ENCODE measurements at places on chromosomes 6 and 20.

GRCh38 chr6:163263998-163264661 lies 150.4 kb upstream of the QKI start:
- no peak for DNase-seq

GRCh38 chr20:36094497-36094896 lies 60.0 kb upstream of the EPB41L1 start:
- DNase-seq: no peak

DNA sequence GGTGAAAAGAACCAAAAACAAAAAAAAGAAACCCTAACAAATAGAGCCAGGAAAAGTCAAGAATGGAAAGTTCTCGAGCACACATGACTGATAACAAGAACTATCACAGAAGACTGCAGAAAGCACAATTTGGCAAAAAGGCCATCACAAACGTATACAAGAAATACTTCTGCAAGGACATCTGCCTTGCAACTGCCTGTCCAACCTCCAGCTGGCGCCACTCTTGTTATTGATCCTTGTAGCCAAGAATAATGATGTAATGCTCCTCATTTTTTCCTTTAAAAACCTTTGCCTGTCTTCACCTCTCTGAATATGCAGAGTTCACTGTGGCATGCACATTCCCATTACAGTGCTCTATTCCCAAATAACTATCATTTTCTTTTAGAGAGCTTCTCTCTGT lies 87.9 kb upstream of the BMP5 start:
- DNase-seq: no peak

GRCh38 chr6:156313037-156313436 lies 464.1 kb upstream of the ARID1B start:
- no peak for DNase-seq
